ENCODE measurements at places on chromosomes 2 and 18.

DNA sequence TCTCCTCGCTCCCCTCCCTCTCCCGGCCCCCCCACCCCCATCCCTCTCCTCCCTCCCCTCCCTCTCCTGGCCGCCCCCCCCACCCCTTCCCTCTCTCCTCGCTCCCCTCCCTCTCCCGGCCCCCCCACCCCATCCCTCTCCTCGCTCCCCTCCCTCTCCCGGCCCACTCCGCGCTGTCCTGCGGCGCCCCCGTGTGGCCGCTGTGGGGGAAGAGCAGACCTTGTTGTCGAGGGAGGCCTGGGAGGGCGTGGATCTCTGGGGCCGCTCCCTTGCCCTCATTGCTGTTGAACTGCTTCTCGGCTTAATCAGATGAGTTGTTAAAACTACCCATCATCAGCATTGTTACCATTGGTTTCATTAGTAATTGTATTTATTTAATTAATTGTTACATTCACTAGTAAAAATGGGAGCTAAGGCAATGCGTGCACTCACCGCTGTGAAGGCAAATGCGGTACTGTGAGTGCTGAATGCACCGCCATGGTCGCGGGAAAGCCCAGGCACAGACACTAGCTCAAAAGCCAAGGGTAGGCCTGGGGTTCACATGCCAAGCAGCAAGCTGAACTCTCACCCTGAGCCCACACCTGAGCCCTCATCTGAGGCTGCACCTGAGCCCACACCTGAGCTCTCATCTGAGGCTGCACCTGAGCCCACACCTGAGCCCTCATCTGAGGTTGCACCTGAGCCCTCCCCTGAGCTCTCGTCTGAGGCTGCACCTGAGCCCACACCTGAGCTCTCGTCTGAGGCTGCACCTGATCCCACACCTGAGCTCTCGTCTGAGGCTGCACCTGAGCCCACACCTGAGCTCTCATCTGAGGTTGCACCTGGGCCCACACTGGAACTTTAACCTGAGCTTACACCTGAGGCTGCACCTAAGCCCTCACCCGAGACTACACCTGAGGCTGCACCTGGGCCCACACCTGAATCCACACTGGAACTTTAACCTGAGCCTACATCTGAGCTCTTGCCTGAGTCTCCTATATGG is 8.8 kb downstream of the RTP5 start:
- DNase-seq = peak; percentile 66

GRCh38 chr2:102615620-102616436 is 3.5 kb upstream of the SLC9A2 start:
- peak; percentile 59 for DNase-seq

DNA sequence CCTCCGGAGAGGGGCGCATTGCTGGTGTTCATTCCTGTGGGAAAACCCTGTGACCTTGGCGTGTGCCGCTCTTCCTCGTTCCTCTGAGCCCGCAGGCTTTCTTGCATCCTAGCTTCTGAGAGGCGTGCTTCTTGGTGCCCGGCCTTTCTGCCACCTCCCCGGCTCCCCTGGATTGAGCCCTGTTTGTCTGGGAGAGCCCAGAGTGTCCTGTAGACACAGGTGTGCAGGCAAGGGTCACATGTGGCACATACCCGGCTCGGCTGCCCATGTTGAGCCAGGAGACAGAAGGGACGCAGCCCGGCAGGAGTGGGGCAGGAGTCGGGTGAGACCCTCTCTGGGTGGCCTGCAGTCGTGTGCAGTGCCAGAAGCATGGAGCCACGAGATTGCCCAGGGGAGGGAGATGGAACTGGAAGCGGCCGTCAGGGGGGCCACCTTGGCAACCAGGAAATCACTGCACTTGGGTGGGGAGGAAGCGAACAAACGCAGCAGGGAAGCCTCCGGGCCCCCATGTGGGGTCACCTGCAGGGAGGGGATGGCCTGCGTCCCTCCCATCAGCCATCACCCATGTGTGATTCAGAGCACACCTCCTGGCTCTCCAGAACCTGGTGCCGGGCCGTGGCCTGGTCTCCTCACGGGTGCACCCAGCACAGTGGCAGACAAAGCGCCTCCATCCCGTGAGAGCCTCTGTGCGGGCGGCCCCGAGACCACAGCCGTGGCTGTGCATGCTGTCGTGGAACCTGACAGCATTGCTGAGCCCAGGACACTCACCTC is 92.9 kb downstream of the SH3BP4 start:
- no peak for DNase-seq

- no peak for DNase-seq
These were observed 51.3 kb upstream of the LTBP1 start for GRCh38 chr2:32895424-32895823.

GRCh38 chr2:157761520-157761919 is 114.6 kb downstream of the ACVR1 start:
- no peak for DNase-seq

All from NCI-H69 (cell line).